HFFc6 (cell line): ENCODE measurements at places on chromosomes 2 and 18. TPM values are rescaled to one million over a fixed set of nuclear protein-coding genes. Genes with fewer than 3 reads are reported as not detected.
A peak's percentile ranks its signal among the peaks of the same experiment; 100 is the strongest.

DNA sequence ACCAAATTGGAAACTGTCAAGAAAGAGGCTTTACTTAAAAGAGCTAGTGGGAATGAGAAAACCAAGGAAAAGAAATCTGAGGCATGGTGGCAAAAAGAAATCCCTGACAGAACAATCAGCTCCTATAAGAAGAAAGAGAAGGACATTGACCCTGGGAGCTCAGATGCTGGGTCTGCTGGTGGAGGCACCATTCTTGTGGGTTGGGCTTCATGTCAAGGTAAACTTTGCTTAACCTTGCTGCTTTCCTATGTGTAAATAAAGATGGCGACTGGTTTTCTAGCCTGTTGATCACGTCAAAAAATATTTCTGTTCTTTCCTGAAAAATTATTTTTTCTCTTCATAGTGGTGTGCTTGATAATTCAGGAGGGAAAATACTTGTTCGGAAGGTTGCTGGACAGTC is 58.1 kb downstream of the VIT start:
- DNase-seq, result no peak

- DNase-seq, result no peak
These were observed 65.4 kb downstream of the TACR1 start for GRCh38 chr2:75133621-75134570.

GRCh38 chr18:13077473-13077872 is 86.3 kb downstream of the CEP192 start:
- no peak for DNase-seq

Gene SLC4A5
- 0.19 to 0.44 TPM (median 0.34 TPM) in 3 replicates for total RNA-seq

Gene MOCOS
- total RNA-seq, result 1.8 to 3.0 TPM (median 1.9 TPM) in 3 replicates

- DNase-seq, result no peak
These were observed 113.2 kb downstream of the COL6A3 start for GRCh38 chr2:237300739-237301138.

- no peak for DNase-seq
These were observed 6.3 kb upstream of the GTF3C2 start for GRCh38 chr2:27362678-27363420.

DNA sequence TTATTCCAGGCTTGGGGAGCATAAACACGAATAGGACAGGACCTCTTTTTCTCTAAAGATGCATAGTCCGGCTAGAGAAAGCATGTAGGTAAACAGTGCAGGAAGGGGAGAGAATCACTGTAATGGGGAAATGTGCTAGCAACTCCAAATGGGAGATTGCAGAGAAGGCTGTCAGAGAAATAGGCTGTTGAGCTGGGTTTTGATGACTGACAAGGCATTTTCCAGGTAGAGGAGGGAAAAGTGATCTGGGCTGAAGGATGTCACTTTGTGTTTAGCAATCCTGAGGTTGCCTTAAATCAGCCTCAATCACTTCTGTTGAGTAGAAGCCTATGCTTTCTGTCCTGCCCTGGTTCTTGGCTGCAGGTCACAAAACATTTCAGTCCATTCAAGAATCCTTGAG is 242.0 kb upstream of the MEIS1 start:
- DNase-seq, result no peak

- no peak for DNase-seq
These were observed 45.3 kb upstream of the HS6ST1 start for GRCh38 chr2:128363934-128364361.

Gene EXOC6B
- total RNA-seq, result 23.6 to 27.9 TPM (median 26.7 TPM) in 3 replicates

- peak; percentile 66 for DNase-seq
These were observed 55.4 kb upstream of the SMIM21 start for GRCh38 chr18:75482880-75483279.

- DNase-seq, result no peak
These were observed 4.3 kb downstream of the MYL12A start for GRCh38 chr18:3251963-3252277.

GRCh38 chr2:224031358-224031970 is 7.6 kb downstream of the SERPINE2 start:
- DNase-seq, result no peak

- DNase-seq, result peak; percentile 2
These were observed 192.7 kb upstream of the REV1 start for GRCh38 chr2:99682275-99683060.

Gene C1GALT1C1L
- not detected in 2 replicates for total RNA-seq

- DNase-seq, result peak; percentile 59
These were observed 194.2 kb downstream of the GLI2 start for GRCh38 chr2:120929829-120930228.
